ENCODE measurements at places on chromosomes 16 and 17. TPM values are rescaled to one million over a fixed set of nuclear protein-coding genes. Genes with fewer than 3 reads are reported as not detected.

GRCh38 chr17:43536236-43536992 lies 9.7 kb downstream of the ETV4 start:
- DNase-seq = no peak

The LUC7L3 gene
- polyA plus RNA-seq = 69.7 TPM

- no peak for DNase-seq
Measured at GRCh38 chr16:55010492-55011160, 80.0 kb downstream of the IRX5 start.

The OSBPL7 gene
- 9.6 TPM for polyA plus RNA-seq

The PRSS22 gene
- polyA plus RNA-seq = 5.6 TPM

GRCh38 chr17:79041041-79041570 lies 17.1 kb downstream of the C1QTNF1 start:
- no peak for DNase-seq

The NKD1 gene
- 5.9 TPM for polyA plus RNA-seq

DNA sequence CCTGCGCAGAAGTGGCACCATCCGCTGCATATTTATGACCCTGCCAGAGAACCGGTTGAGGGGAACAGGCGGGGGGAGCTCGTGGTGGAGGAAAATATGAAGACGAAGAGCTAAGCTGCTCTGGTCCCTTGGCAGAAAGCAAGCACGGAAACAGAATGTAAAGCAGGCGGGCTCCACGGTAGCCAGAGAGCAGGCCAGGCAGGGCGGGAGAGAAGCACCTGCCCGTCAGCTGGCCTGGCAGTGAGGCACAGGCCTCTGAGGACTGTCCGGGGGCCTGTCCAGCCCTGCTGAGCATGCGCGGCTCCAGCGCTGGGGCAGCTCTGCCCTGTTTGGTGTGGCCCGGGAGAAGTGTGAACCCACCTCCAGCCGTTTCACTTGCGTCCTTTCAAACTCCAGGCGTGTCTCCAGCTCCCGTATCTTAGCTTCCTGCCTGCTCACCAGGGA lies 46.7 kb downstream of the PIPOX start:
- DNase-seq = no peak

The AXIN2 gene
- polyA plus RNA-seq = 25.4 TPM
